ENCODE measurements at places on chromosomes 5 and 9. TPM values are rescaled to one million over a fixed set of nuclear protein-coding genes. Genes with fewer than 3 reads are reported as not detected.

- H3K4me3 ChIP-seq: no peak overlapping the region
- no peak overlapping the region for H3K27ac ChIP-seq
- H3K36me3 ChIP-seq: peaks cover 3% of the 10 kb centered on the region
- H3K27me3 ChIP-seq: no peaks in the 10 kb centered on the region
These were observed 82.4 kb downstream of the RAPGEF1 start for GRCh38 chr9:131657456-131657855.

GRCh38 chr9:136233411-136233810 lies 12.2 kb downstream of the QSOX2 start:
- peaks cover 18% of the 10 kb centered on the region for H3K36me3 ChIP-seq
- no peak for DNase-seq
- no peak overlapping the region for H3K4me3 ChIP-seq

GRCh38 chr5:180626661-180627385 lies 22.6 kb downstream of the FLT4 start:
- H3K36me3 ChIP-seq: no peaks in the 10 kb centered on the region
- no peak overlapping the region for H3K27ac ChIP-seq
- no peak for DNase-seq
- H3K4me3 ChIP-seq: no peak overlapping the region
- H3K27me3 ChIP-seq: no peaks in the 10 kb centered on the region

DNA sequence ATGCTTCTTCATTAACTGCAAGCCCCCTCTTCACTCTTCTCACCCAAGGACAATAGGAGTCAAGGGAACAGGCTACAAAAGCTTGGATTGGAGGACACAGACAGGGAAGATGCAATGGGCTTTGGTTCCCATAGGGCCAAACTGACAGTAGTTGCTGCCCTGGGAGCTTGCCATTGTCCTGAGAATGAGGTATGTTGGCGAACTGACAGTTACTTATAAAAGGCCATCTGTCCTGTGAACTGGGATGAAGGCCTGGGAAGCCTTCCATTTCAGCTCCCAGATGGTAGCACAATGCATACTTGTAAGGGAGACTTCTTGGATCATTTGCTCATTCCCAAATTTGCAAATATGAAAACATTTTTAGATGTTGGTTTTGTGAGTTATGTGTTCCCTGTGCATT lies 88.9 kb downstream of the SNCAIP start:
- H3K4me3 ChIP-seq: no peak overlapping the region
- no peak overlapping the region for H3K27ac ChIP-seq
- H3K36me3 ChIP-seq: no peaks in the 10 kb centered on the region
- no peak for DNase-seq

GRCh38 chr5:88269222-88269771 lies 652 bp upstream of the TMEM161B start:
- H3K27ac ChIP-seq: peak overlapping the region; percentile 96
- DNase-seq: peak; percentile 23
- H3K4me3 ChIP-seq: peak overlapping the region; percentile 93

GRCh38 chr5:110547495-110547894 lies 179.0 kb downstream of the TMEM232 start:
- no peaks in the 10 kb centered on the region for H3K27me3 ChIP-seq
- no peak overlapping the region for H3K4me3 ChIP-seq
- no peak overlapping the region for H3K27ac ChIP-seq
- no peak for DNase-seq
- no peaks in the 10 kb centered on the region for H3K36me3 ChIP-seq

- DNase-seq: no peak
- H3K27ac ChIP-seq: no peak overlapping the region
- H3K4me1 ChIP-seq: no peaks in the 10 kb centered on the region
- no peaks in the 10 kb centered on the region for H3K27me3 ChIP-seq
These were observed 27.4 kb upstream of the SYNPO start for GRCh38 chr5:150612905-150613670.

DNA sequence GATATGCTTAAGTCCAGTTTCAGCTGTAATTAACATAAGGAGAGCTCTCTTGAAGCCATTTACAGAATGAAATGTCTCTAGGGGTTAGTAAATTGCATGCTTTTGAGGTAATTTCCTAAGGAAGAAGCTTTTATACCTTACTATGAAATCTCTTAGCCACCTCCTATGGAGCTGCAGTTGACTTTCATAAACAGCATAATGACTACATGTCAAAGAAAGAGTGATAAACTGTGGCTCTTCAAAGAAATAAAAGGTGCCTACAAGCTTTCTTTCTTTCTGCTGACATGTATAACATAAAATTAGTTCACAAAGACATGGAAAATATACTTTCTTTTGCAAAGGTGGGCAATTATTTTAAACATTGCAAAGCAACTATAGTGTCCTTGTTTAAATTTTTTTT lies 90.8 kb downstream of the TMEM167A start:
- DNase-seq: no peak
- no peak overlapping the region for H3K27ac ChIP-seq
- H3K36me3 ChIP-seq: no peaks in the 10 kb centered on the region
- no peaks in the 10 kb centered on the region for H3K4me1 ChIP-seq

DNA sequence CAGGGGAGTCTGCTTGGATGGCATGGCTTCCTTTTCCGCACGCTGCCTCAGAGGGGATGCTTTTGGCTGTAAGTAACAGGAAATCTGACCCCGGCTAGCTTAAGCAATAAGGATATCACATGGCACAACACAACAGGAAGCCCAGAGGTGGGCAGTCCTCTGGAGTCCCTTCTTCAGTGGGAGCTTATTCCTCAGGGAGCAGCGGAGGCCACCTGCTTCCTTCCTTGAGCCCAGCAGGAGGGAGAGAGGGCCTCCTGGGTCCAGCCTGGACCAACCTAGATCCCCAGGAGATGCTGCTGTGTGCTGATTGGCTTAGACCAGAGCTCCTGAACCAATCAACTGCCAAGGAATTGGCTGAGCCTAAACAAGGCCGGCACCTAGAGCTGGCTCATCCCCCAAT lies 66.3 kb downstream of the C9orf50 start:
- peaks cover 15% of the 10 kb centered on the region for H3K27me3 ChIP-seq
- no peak overlapping the region for H3K4me3 ChIP-seq
- no peak overlapping the region for H3K27ac ChIP-seq
- no peak for DNase-seq
- no peaks in the 10 kb centered on the region for H3K36me3 ChIP-seq
- peaks cover 4% of the 10 kb centered on the region for H3K4me1 ChIP-seq

DNA sequence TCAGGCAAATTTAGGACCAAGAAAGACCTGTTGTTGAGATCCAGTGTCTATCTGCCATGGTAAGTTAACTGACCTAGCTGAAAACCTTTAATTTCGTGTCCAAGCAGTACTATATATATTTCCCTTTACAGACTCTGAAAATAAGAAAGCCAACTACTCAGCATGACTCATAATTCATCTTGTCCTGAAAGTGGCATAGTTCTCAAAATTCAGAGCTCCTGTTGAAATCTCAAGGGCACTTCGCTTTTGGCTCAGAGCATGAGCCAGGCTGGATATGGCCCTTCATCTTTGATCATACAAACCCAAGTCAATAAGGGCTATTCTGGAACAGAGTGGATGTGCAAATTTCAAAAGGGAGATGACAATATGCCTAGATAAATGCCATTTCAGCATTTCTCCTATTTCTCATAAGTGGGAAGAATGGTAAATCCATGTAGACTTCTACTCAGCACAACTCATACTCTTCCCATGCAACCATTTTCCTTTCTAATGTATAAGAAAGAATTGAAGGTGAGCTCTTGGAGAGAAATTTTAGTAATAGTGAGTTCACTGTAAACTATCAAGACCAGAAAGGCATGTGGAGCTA lies 567.9 kb upstream of the DAB2 start:
- no peak for DNase-seq
- H3K4me3 ChIP-seq: no peak overlapping the region
- peaks cover 4% of the 10 kb centered on the region for H3K4me1 ChIP-seq
- H3K27ac ChIP-seq: no peak overlapping the region

- no peaks in the 10 kb centered on the region for H3K4me1 ChIP-seq
- no peak overlapping the region for H3K27ac ChIP-seq
- H3K27me3 ChIP-seq: no peaks in the 10 kb centered on the region
- no peak for DNase-seq
These were observed 30.6 kb downstream of the ITGA1 start for GRCh38 chr5:52818360-52818759.

- H3K36me3 ChIP-seq: peaks cover 7% of the 10 kb centered on the region
- H3K4me3 ChIP-seq: no peak overlapping the region
- H3K27me3 ChIP-seq: no peaks in the 10 kb centered on the region
- peak; percentile 15 for DNase-seq
- no peak overlapping the region for H3K27ac ChIP-seq
- H3K4me1 ChIP-seq: peaks cover 60% of the 10 kb centered on the region
These were observed 7.6 kb upstream of the RIC1 start for GRCh38 chr9:5621327-5621726.

- DNase-seq: no peak
- H3K4me3 ChIP-seq: no peak overlapping the region
- H3K27me3 ChIP-seq: peaks cover 8% of the 10 kb centered on the region
- no peak overlapping the region for H3K27ac ChIP-seq
These were observed 59.5 kb upstream of the RNF130 start for GRCh38 chr5:180130876-180131740.

- peaks cover 3% of the 10 kb centered on the region for H3K4me1 ChIP-seq
- H3K4me3 ChIP-seq: no peak overlapping the region
- no peak for DNase-seq
These were observed 15.6 kb downstream of the SLC1A3 start for GRCh38 chr5:36621985-36622384.

GRCh38 chr5:99900302-99900852 lies 634.8 kb upstream of the FAM174A start:
- H3K27me3 ChIP-seq: no peaks in the 10 kb centered on the region
- no peak overlapping the region for H3K27ac ChIP-seq
- no peak overlapping the region for H3K4me3 ChIP-seq
- no peak for DNase-seq

DNA sequence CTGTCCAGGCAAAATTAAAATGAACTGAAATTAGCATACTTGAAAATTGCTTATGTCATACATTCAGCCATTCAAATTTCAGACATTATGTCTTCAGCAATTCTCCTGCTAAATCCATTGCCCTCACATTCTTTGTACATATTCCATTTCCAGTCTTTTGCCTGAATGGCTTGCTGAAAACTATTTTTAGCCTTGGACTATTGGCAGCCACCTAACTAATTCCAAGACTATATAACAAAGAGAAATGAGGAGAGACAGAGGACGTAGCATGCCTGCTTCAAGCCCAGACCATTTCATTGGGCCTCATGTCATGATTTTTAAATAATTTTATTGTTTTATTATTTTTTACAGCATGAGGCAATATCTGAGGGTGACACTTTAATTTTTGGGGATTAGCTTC lies 100.3 kb downstream of the MRPS30 start:
- H3K27me3 ChIP-seq: no peaks in the 10 kb centered on the region
- no peak overlapping the region for H3K27ac ChIP-seq
- no peaks in the 10 kb centered on the region for H3K36me3 ChIP-seq
- H3K4me3 ChIP-seq: no peak overlapping the region

DNA sequence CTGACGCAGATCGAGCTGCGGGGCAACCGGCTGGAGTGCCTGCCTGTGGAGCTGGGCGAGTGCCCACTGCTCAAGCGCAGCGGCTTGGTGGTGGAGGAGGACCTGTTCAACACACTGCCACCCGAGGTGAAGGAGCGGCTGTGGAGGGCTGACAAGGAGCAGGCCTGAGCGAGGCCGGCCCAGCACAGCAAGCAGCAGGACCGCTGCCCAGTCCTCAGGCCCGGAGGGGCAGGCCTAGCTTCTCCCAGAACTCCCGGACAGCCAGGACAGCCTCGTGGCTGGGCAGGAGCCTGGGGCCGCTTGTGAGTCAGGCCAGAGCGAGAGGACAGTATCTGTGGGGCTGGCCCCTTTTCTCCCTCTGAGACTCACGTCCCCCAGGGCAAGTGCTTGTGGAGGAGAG lies 4.6 kb upstream of the PHYHD1 start:
- no peak overlapping the region for H3K4me3 ChIP-seq
- H3K27me3 ChIP-seq: no peaks in the 10 kb centered on the region
- peaks cover 7% of the 10 kb centered on the region for H3K36me3 ChIP-seq
- H3K27ac ChIP-seq: no peak overlapping the region
- peaks cover 36% of the 10 kb centered on the region for H3K4me1 ChIP-seq
- DNase-seq: no peak

DNA sequence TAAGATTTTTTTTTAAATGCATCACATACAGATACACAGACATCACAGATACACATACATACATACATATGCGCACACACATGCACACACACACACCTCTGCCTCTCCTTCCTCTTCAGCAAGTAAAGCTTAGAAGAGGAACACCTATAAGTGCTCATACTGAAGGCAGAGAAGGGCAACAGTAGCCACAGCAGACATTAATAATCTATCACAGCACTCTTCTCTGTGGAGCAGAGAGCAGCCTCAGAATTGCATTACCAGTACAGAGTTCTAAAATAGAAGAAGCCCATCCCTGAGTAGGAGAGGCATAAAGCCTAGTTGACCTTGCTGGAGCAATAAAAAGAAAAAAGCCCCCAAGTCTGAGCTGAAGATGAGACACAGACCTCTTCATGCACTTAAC lies 110.6 kb downstream of the MLLT3 start:
- H3K27me3 ChIP-seq: no peaks in the 10 kb centered on the region
- no peak overlapping the region for H3K4me3 ChIP-seq

DNA sequence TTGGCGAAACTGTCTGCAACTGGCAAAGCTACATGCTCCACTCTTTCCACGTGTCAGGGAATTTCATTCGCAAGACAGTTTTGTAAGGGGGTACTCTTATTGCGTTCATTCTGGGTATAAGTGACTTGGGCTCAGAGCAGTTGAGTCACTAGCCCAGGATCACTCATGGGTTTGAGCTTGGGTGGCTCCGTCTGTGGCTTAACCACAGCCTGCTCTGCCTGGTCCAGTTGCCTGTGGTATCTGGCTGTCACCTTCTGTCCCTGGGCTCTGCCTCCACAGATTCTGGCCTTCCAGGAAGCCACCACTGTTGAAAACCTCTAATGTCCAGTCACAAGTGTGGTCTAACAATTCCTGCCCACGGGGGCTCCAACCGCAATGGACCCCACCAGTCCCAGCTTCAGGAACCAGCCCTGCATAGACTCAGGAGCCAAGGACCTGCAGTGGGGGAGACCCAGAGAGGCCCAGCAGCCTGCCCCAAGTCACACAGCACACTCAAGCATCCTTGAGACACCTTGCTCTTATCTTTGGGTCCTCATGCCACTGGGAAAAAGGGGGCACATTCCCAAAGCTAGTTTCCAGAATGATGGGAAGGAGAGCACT lies 10.4 kb downstream of the KIF12 start:
- no peak overlapping the region for H3K4me3 ChIP-seq
- no peak overlapping the region for H3K27ac ChIP-seq
- peaks cover 3% of the 10 kb centered on the region for H3K27me3 ChIP-seq
- DNase-seq: no peak
- no peaks in the 10 kb centered on the region for H3K4me1 ChIP-seq

GRCh38 chr5:53425687-53426511 lies 54.5 kb upstream of the FST start:
- no peaks in the 10 kb centered on the region for H3K36me3 ChIP-seq
- no peak overlapping the region for H3K27ac ChIP-seq
- DNase-seq: peak; percentile 59
- H3K4me1 ChIP-seq: no peaks in the 10 kb centered on the region
- peaks cover 20% of the 10 kb centered on the region for H3K27me3 ChIP-seq

Gene ICE1
- 20.6 TPM for total RNA-seq

Gene SPAAR
- total RNA-seq: not detected

Gene INSL4
- not detected for total RNA-seq

Gene EDIL3
- not detected for total RNA-seq

Gene TMEM252
- not detected for total RNA-seq

All from activated naive CD4-positive, alpha-beta T cell treated with anti-CD3 and anti-CD28 coated beads for 36 hours (primary cell).